ENCODE measurements at places on chromosomes 5 and 9.

DNA sequence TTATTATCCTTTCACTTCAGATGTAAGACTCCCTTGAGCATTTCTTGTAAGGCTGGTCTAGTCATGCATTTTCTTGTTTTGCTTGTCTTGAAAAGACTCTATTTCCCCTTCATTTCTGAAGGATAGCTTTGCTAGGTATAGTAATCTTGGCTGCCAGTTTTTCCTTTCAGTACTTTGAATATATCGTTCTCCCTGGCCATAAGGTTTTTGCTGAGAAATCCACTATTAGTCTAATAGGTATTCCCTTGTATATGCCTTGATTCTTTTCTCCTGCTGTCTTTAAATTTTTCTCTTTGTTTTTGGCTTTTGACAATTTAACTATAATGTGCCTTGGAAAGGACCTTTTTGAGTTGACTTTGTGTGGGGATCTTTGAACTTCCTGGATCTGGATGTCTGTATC lies 16.8 kb upstream of the OR2S2 start:
- no peak for DNase-seq

DNA sequence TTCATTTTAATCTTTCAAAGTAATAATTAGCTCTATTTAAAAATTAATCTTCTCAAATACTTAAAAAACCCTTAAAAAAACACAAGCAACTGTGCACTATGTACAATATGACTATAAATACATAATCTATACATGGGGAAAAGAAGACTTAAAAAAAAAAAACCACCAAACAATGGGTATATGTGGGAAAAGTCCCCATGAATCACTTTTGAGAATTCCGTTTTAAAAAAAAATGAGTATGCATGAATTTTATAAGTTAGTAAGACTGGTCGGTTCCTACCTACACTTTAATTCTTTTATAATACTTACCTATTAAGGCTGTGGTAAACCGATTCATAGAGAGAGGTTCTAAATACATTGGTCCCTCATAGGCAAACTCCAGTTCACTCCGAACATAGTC lies 27.7 kb downstream of the RNF145 start:
- no peak for DNase-seq

GRCh38 chr5:133145436-133146170 lies 93.8 kb downstream of the HSPA4 start:
- no peak for DNase-seq

DNA sequence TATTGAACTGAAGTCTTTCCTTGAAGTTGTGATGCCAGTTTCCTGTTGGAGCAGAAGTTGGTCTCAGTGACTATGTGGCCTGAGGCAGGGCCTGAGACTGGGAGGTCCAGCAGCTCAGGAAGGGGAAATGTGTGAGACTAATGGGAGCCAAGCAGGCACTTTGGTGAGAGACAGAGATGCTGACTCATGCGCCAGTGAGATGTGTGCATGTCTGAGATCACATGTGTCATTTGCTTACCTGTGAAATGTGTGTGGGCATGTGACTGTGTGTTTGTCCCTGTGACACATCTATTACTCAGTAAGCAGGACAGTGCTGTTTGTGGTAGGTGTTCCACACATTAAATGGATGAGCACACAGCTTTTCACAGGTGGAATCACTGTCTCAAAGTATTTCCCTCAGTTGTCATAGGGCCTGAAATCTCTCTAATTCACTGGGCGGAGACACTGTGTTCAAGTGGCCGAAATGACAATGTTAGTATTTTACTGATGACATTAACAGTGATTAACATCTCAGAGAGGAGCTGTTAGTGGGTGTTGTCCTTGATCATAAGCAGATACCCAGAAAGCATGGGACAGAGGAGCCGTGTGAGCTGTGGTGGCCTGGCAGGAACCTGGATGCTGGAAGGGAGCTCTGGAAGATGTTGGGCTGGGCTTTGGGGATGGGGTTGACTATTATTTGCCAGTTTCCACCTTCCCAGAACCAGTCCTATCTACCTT lies 7.4 kb downstream of the NPR2 start:
- peak; percentile 76 for DNase-seq

DNA sequence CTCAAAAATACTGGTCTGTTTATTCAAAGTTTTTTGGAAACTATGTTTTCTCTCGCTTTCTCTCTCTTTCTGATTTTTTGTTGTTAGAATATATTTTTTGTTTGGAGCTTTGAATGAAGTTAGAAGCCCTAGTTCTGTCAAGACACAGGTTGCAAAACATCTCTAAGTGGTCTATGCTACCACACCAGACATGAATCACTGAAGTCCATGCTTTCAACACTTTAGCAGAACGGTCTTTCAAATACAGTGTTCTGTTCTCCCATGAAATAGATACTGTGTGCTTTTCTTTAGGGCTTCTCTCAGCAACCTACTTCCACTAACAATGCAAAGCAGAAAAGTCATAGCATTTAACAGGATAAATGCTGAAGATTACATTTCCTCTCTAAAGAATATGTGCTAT lies 392.5 kb downstream of the TMEM167A start:
- DNase-seq: no peak

DNA sequence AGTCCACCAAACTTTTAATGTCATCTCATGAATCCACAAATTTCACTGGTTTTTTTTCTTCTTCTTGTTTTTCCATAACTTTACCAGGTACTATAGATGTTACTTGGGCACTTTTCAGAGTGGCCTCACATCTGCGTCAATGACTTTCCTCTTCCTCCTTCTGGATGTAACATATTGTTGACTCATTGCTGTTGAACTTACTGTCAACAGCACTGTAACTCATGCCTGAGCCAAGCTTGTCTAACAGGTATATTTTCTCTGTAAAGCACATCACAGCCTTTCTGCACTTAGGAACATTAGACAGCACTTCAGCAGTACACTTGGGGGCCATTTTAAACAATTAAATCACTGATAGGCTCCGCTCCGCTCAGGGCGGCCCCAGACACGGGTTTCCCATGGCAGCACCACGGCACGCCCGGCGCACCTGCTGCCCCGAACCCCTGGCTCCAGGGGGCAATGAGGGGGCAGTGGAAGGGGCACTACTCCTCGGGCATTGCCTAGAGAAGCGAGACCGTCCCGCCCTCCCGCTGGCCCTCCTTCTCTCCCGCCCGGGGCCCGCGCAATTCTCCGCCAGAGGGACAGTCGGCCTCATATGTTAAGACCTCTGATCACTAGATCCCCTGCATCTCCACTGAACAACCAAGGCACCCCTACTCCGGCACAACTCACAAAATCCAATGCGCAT lies 41.9 kb upstream of the SPATA31C2 start:
- no peak for DNase-seq

GRCh38 chr5:12245429-12245828 lies 341.2 kb upstream of the CTNND2 start:
- DNase-seq: no peak

GRCh38 chr5:178284093-178284675 lies 51.6 kb upstream of the PHYKPL start:
- DNase-seq: no peak

GRCh38 chr9:125844611-125845010 lies 97.4 kb downstream of the PBX3 start:
- no peak for DNase-seq

DNA sequence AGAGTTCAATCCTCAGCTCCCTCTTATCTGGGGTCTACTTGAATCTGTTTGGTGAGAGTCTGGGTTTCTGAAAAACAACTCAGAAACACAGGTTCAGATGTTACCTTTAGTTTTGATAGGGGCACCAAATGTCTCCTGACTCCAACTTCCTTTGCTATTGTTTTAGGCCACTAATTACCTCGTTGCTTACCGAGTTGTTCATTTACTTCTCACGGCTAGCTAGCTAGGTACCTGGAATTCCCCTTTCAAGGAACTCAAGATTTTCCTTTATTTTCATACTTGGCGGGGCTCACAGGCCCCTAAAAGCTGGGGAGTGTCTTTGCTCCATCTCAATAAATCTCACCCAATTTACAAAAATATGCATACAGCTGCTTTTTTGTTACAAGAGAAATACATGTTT lies 111.4 kb downstream of the SLC28A3 start:
- DNase-seq: no peak

DNA sequence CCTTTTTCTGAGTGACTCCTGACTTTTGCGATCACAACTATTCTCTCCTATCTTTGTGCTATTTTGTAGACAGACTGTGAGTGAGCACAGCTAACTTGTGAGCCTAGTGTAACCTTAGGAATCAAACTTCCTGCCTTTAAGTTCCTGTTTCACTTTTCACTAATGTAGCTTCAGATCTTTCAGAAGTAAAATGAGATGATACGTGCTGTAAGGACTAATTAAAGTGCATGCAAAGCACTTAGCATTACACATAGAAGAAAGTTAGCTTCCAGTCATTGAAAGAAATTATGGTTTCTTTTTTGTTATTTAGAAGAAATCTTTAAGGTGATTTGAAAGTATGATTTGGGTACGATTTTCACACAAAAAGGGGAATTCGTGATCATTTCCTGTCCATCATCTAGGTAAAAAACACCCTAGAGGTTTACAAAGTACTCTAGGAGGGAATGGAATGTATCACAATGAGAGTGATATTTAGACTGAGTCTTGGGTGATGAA lies 122.7 kb downstream of the ST8SIA4 start:
- no peak for DNase-seq

GRCh38 chr5:178530526-178530925 lies 59.7 kb downstream of the COL23A1 start:
- no peak for DNase-seq

GRCh38 chr9:112755016-112755427 lies 4.5 kb downstream of the SNX30 start:
- no peak for DNase-seq

- no peak for DNase-seq
Observed at GRCh38 chr5:151106043-151106442, 25.2 kb upstream of the TNIP1 start.

- DNase-seq: peak; percentile 94
Observed at GRCh38 chr5:134555890-134556311, 30.4 kb downstream of the JADE2 start.

- no peak for DNase-seq
Observed at GRCh38 chr9:106322706-106323245, 540.2 kb upstream of the ZNF462 start.

DNA sequence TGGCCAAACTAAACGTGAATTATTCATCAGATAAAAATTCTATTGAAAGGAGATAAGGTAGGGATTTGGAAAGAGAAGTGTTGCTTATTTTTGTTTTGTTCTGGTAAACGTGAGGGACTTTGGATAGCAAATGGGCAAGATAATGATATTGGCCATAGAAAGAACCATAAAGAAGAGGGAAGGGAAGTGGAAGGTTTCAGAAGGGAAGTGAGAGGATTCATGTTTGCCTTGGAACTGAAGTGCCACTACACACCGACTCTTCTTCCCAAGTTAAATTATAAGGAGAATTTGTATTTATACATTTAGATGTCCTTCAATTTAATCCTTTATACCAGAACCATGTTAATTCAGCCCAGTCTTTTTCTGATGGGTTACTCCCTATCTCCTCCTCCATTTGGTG lies 42.1 kb upstream of the TAF11L2 start:
- no peak for DNase-seq

DNA sequence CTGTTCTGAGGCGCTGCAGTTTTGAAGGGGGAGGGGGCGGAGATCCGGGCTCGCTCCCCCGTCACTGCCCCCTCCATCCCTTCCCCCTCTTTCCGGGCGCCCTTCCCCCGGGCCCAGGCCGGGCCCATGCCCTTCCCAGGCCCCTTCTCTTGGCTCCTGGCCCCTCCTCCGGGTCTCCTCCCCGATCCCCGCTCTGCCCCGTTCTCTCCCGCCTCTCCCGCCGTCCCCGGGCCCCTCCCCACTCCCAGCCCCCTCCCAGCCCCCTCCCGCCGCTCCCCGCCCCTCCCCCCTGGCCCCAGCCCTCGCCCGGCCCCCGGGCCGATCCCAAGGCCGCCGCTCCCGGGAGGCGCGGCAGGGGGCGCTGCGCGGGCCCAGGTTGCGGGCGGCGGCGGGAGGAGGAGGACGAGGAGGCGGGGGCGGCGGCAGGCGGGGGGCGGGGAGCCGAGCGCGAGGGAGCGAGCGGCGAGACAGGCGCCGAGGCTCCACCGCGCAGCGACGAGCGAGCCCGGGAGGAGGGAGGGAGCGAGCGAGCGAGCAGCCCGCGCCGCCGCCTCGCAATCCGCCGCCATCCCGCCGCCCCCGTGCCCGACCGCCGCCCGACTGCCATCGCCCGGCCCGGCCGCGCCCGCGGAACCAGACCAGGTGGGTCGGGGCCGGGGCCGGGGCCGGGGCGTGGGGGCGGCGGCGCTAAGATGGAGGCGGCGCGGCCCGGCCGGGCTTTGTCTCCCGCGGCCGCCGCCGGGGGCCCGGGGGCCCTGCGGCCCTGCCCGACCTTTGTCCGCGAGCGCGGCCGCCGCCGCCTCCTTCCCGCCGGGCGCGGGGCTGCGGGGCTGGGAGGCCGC lies at the start of gene PRRC2B:
Gene PRRC2B, plus strand, starts transcription at position 465 of the 842 bp plus-strand sequence. CDS start 36,059 bp downstream, outside the sequence.
- DNase-seq: peak; percentile 94

DNA sequence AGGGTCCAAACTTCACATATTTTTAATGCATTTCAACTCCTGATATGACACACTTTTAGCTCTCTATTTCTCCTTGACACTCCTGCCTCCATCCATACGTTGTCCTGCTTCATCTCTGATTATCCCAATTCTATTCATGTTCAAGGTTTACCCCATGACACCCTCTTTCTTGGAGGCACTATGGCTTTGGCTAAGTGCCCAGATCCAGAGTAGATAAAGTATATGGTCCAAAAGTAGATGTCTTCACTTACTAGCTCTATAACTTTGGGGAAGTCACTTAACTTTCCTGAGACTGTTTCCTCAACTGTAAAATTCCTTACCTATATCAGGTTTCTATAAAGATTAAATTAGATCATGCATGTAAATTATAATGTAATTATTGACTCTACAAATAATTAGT lies 36.1 kb downstream of the SLC22A5 start:
- no peak for DNase-seq

GRCh38 chr5:126633552-126633951 lies 32.8 kb downstream of the PHAX start:
- DNase-seq: no peak
